ENCODE measurements at places on chromosomes 5 and 9.

DNA sequence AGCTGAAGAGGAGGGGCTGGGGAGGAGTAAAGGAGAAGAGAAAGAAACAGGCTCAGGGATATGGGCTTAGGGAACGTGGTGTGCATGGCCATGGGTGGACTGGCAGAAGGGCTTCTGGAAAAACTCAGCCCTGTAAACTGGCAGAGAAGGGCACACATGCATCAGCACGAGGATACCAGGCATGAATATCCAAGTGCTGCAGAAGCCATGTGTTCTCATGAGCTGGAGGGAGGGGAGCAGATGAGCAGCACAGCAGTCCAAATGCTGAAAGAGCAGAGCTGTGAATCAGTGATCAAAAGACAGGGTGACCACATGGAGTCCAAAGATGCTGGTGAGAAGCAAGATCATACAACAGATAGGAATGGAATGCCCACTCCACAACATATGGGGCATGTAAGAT lies 72.3 kb downstream of the SEMA5A start:
- no peak for DNase-seq

DNA sequence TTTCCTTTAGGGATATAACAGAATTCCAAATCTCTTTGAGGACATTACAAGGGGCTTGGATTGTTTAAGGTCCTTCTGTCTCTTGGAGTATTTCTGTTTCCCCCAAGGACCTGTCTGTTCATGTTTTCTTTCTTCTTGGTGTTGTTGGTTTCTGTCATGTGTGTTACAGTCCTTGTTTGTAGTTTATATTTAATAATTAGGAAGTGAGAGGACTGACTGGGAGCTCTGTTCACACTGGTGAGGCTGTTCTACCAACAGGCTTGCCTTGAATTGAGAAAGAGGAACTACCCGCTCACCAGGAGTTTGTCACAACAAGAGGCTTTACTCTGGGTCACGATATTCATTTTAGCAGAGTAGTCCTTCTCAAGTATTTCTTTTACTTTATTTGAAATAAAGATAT lies 119.2 kb upstream of the SV2C start:
- no peak for DNase-seq

DNA sequence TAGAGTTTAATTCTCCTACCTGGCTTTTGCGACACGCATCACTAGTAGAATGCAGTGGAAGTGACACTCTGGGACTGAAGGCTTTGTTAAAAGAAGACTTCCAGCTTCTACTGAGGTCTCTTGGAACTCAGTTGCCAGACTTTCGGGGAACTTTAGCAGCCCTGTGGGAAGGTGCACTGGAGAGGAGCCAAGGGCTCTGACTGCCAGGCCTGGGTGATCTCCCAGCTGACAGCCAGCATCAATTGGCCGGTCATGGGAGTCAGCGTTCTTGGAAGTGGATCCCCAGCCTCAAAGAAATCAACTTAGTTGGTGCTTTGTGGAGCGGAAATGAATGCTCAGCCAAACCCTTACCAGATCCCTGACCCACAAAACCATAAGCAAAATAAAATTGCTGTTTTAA lies 87.1 kb downstream of the OSTF1 start:
- DNase-seq: no peak

- DNase-seq: no peak
Observed at GRCh38 chr9:15778861-15779260, 226.0 kb downstream of the CCDC171 start.

DNA sequence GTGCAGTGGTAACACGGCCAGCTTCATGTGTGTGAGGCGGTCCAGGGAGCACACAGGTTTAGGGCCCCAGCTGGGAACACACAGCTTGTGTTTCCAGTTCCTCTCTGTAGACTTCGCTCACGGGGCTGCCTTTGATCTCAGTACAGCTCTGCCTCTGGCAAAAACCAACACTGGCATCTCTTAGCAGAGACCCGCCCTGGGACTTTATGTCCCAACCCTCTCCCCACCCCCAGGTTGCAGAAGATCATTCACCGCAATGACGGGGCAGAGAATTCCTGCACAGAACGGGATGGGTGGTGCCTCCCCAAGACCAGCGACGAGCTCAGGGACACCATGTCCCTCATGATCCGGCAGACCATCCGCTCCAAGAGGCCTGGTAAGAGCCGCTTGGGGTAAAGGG lies 5.2 kb upstream of the CEL start:
- DNase-seq: no peak

- no peak for DNase-seq
Observed at GRCh38 chr9:137556069-137556838, 4.6 kb downstream of the MRPL41 start.

DNA sequence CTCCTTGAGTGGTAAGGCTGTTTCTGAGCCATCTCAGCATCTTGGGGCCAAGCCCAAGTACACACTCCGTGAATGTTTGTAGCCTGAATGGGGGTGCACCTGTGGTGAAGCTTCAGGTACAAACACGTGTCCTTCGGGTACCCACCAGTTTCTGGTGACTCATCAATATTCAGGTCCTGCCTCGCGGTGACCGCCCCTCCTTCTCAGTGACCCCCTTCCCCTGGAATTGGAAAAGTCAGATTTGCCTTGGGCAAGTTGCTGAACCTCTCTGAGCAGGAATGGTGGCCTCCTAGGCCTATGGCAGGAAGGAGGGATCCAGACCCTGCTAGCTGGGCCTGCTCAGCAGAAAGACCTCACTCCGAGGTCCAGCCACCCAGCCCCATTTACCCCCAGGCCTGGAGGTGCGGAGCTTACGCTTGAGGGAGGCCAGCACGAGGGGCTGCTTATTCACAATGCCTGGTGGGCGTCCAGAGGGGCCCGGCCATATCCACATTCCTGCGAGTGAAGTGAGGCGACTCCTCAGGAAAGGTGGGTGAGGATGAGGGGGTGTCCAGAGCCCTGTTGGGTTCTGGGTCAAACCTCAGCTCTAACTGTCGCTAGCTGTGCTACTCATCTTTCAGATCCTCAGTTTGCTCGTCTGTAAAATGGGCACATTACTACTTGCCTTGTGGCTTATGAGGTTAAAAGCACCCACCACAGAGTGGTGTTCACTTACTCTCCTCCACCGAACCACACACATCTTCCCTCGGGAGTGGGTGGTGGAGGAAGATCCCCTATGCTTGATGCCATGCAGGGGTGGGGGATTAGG lies 7.0 kb downstream of the ADGRD2 start:
- no peak for DNase-seq

DNA sequence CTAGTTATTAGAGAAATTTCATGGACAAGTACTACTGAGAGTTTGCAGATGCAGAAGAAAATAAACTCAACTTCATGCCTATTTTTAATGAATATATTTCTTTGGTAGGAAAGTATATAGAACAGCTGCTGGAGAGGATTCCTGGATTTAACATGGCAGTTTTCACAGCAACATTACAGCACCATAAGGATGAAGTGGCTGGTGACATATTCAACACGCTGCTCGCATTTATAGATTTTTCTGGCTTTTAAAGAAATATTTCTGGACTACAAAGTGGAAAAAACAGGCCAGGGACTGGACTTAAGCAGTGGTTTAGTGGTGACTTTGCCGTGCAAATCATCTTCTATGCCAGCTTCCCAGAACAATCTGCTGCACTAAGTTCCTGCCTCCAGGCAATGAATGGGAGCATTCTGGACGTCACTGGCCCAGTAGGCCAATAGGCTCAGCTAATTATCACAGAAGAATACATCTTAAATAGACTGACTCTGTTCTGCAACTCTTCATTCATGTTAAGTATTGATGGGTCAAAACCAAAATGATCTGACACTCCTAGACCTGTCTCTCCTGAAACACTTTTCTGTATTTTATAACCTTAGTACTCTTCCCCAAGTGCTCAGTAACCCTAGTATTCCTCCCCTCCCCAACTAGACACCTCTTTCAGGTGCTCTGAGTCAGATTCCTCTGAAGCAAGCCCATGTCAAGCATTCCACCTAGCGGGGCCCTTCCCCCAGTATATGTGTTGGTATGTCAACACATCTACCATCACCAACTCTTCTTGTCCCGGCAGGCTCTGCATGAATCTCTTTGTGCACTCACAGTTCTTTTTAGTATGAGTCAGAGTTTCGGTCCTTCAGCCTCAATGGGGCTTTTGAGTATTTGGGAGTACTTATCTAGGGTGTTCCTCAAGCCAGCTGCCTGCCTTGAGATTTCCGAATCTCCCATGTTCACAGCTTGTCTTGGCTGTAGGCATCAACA lies 625.5 kb downstream of the CHSY3 start:
- no peak for DNase-seq

DNA sequence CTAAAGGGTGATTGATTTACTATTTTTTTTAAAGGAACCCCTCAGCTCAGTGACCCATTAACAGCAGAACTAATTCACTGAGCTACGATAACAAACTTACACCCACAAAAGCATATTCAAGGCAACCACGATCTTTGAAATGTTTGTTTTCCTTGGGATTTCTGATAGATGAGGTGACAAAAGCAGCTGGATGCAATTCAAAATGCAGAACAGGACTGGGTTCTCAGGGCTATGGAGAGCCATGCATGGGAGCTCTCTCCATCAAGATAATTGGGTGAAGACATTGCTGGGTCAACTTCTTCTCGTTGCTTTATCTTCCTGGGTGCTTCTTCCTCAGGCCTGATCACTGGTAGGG lies 60.1 kb downstream of the PAPPA start:
- DNase-seq: no peak

- no peak for DNase-seq
Observed at GRCh38 chr9:17927616-17928015, 348.8 kb downstream of the SH3GL2 start.

DNA sequence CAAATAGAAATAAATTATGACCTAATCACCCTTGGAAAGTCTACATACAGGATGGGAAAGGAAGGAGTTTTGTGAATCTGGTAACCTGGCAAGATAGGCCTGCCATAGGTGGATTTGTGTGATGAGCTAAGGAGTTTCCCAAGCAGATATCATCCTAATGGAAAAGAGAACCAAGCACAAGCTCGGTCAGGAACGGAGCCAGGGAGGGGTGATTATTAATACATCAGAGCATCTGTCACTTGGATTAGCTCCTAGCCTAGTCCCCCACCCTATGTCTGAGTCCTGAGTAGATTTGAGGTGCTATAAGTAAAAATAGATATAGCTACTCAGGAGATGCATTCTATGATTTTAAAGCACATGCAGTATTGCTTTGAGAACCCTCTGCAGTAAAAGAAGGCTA lies 57.3 kb upstream of the SMARCA2 start:
- DNase-seq: no peak

- no peak for DNase-seq
Observed at GRCh38 chr5:146238973-146239372, 35.6 kb downstream of the RBM27 start.

- DNase-seq: no peak
Observed at GRCh38 chr5:93721071-93721470, 20.3 kb downstream of the POU5F2 start.

- no peak for DNase-seq
Observed at GRCh38 chr5:124760608-124761007, 14.2 kb upstream of the ZNF608 start.

- DNase-seq: no peak
Observed at GRCh38 chr9:137078701-137079400, 1.5 kb downstream of the UAP1L1 start.

DNA sequence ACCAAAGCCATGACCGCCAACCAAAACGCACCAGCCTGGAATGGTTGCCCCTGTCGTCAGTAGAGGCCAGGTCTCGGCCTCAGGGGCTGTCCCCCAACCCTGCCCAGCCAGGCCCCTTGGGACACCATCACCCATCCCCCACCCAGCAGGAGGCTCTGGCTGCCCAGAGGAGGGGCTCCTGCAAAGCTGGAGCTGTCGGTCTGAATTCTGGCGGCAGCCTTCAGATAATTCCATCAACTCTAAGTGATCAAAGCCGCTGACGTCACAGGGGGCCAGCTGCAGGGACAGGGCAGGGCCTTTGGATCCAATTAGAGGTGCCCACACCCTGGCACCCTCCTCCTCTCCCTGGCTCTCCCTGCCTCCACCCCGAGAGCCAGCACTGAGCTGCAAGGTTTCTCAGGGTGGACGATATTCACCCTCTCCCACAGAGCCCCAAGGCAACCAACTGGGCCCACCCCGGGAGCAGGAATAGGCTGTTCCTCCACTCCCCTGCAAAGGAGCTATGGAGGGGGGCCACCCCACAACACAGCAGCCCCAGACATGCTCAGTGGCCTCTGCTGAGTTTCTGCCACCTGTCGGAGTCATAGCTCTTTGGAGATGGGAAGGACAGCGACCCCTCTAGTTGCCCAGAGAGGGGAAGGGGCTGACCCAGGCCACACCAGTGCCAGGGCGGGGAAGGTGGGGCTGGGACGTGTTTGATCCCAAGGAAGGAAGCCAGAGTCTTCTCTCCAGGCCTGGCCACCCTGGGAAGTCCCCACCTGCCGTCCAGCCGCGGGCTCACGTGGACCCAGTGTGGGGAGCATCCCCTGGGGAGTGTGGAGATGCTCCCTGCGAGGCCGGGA lies 78.4 kb downstream of the NTNG2 start:
- no peak for DNase-seq

DNA sequence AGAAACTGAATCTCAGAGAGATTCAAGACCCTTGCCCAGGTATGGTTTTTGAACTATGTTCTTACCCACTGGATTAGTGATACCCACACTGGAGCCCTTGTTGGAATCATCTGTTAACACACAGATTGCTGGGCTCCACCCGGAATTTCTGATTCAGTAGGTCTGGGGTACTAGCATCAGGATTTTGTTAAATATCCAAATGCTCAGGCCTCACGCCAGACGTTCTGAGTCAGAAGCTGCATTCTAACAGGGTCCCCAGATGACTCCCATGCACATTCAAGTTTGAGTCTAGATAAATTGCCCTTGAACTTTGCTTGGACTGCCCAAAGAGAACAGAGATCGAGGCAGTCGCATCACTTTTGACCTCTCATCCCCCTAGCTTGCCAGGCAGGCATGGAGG lies 182.0 kb upstream of the WWC1 start:
- no peak for DNase-seq

DNA sequence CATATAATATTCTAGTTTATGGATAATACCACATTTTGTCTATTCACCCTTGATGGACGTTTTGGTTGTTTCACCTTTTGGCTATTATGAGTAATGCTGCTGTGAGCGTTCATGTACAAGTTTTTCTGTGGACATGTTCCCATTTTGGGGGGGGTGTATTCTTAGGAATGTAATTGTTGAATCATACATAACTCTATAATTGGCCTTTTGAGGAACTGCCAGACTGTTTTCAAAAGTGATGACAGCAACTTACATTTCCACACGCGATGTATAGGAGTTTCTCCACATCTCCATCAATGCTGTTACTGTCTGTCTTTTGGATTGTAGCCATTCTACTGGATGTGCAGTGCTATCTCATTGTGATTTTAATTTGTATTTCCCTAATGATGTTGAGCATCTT lies 69.8 kb downstream of the SLC46A2 start:
- DNase-seq: no peak

- peak; percentile 85 for DNase-seq
Observed at GRCh38 chr9:130444565-130445221, at the start of gene ASS1. ASS1 (plus strand) TSS chr9:130444961; CDS start chr9:130452229, 7,268 bp downstream.

DNA sequence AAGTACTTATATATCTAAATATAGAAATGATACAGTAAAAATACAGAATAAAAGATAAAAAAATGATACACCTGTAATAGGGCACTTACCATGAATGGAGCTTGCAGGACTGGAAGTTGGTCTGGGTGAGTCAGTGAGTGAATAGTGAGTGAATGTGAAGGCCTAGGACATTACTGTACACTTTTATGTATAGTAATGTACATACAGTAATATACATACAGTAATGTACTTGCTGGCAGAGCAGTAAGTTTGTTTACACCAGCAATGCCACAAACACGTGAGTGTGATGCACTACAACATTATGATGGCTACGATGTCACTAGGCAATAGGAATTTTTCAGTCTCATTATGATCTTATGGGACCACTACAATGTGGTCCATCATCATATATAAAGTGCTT lies 34.2 kb downstream of the SUSD1 start:
- no peak for DNase-seq

Measured in left forelimb (tissue), 1 donor.